ENCODE measurements at places on chromosomes 16 and 17. TPM values are rescaled to one million over a fixed set of nuclear protein-coding genes. Genes with fewer than 3 reads are reported as not detected.

Gene KRTAP4-6
- not detected for total RNA-seq

Gene ZDHHC1
- total RNA-seq, result 3.8 TPM

Gene LRRC36
- total RNA-seq, result 2.1 TPM

Gene GP1BA
- not detected for total RNA-seq

Gene KRTAP16-1
- total RNA-seq, result not detected

Gene CACNG4
- total RNA-seq, result 4.0 TPM

Gene HIGD1B
- total RNA-seq, result 2.1 TPM

Gene ACE
- total RNA-seq, result 8.0 TPM

Gene NOG
- 1.9 TPM for total RNA-seq

Gene CYGB
- 14.4 TPM for total RNA-seq

DNA sequence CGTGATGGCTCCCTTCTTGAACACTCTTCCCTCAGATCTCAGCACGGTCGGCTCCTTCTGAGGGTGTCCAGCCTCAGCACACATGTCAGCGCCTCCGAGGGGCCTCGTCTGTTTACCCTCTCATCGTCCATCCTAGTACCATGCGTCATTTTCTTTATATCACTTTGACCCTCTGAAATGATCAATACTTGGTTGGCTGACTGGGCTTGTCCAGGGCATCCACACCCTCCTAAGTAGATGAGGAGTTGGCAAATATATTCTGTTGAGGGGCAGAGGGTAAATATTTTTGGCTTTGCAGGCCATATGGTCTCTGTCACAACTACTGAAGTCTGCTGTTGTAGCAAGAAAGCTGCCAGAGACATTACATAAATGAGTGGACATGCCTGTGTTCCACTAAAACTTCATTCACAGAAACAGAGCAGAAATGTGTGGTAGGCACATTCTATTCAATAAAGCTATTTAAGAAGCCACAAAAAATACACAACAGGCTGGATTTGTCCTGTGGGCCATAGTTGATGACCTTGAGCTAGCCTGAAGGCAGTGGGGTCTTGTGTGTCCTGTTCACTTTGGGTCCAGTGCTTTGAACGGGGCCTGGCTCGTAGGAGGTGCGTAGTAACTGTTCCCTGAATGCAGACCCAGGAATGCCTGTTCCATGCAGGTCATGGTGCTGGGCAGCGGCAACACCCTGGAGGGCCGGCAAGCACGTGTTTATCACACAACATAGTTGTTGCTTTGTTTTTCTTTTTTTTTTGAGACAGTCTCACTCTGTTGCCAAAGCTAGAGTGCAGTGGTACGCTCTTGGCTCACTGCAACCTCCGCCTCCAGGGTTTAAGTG is 185.8 kb downstream of the SNX29 start:
- no peak for DNase-seq

DNA sequence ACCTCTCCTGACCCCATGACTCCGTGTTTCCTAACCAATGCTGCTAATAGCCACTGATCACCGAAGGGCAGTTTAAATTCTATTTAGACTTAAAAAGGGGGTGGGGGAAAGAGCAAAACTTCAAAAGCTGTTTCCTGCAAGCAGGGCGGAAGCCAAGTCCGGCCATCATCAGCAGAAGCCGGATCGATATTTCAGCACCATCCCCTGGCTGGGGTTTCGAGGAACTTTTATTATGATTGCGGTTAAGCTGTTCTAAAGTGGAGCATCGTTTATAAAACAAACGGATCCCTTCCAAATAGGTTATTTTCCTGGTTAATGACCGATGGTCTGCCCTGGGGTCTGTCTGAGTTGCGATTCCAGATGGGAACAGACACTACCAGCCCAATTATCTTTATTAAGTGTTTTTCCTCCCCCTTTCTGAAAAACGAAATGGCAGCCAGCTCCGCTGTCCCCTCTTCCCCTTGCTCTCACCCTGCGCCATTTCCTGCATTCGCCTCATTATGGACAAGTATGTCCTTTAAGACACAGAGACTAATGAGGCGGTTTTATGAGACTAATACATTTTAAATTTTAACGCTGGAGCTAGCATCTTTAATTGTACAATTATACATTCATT is 76.1 kb upstream of the IRX3 start:
- DNase-seq, result no peak

DNA sequence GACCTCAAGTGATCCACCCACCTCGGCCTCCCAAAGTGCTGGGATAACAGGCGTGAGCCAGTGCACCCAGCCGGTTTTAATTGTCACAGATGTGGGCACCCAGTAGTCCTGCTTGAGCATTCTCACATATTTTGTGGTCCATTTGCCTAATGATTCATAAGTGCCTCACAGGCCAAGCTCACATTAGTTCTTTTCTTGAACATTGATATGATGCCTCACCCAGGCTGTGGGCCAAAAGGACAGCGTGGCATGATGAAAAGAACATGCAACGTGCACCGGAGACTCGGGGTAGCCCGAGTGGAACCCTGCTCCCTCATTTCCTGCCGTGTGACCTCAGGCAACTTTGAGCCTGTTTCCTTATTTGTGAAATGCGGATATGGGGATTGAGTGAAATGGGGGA is 181.9 kb downstream of the SNX29 start:
- DNase-seq, result no peak

- DNase-seq, result no peak
Observed at GRCh38 chr17:77675816-77676215, 282.7 kb upstream of the TNRC6C start.

DNA sequence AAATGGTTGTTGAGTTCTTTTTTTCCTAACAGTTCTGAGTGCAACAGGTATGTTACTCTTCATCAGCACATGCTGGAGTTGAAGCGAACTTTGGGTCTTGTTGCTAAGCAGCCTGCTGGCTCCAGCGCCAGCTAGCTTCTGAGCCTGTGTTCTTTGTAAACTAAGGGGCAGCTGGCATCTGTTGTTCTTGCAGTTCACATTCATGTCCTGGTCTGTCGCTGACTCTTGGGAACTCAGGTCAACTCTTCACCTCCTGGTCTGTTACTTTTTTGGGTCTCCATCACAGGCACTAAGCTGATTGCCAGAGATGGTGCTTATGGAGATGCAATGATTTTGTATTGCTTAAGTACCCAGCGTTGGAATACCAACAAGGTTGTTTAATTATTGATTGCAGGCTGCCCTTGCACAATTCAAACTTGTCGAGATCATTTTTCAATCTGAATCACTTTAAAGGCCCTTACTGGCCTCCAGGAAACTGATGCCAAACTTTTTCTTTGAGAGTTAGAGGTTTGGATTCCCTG is 40.9 kb downstream of the USP10 start:
- DNase-seq, result no peak

GRCh38 chr16:20954574-20954973 is 54.0 kb downstream of the LYRM1 start:
- DNase-seq, result no peak

DNA sequence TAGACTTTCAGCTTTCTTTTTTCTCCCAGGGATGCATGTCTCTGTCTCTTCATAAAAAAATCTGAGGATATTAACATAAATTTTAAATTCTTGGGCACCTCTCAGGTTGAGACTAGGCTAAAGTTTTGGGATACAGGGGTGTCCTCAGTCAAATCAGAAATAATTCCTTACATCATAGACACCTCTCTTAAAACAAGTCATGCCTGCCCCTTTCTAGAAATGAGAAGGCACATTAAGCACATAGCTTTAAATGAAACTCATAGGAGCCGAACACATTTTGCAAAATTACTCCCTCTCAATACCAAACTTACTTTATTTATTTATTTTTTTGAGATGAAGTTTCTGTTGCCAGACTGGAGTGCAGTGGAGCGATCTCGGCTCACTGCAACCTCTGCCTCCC is 67.3 kb upstream of the BCAR1 start:
- DNase-seq, result no peak

DNA sequence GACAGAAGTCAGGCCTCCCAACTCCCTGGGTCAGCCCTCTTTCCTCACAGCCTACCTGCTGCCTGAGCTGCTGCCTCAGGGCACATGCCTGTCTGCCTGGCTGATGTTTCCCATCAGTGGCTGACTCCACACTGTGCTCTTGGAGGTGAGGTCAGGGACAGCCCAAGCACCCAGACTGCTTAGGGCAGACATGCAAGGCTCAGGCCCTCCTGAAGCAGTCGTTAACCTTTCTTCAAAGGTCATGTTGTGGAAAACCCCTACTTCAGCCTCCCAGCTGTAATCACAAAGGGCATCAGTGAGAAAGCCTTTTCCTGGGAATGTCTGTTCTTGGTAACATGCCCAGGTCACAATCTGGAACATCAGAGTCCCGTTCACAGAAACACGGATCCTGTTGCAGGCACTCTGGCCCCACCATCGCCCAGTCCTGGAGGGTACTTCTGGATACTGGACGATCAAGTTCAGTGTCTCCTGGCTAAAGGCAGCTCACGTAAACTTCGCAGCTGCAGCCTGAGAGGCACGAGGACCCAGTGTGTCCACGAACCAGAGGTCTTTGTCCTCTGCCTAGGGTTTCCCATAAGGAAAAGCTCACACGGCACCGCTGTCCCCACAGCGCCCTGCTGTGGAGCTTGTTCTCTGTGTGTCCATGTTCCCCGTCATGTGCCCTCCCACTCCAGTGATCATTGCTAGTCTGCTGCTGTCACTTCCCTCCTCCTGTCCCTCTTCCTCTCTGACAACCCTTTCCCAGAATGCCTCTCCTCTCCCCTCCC is 54.9 kb downstream of the GNAO1 start:
- DNase-seq, result no peak

DNA sequence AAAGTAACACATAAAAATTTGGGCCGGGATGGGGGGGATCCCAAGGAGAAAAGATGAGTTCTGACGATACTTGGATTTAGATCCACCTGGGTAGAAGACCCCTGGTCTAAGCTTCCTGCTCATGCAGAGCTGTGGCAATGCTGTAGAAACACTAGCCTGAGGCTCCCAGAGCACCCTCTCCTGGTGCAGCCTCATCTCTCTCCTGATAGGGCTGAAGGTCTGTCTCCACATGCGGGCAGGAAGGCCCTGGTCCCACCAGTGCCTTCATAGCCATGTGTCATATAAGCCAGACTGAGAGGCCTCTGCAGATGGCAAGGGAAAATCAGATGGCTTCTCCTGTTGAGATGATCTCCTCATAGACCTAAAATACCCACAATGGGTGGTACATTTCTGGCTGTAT is 518.0 kb upstream of the ZFHX3 start:
- no peak for DNase-seq

DNA sequence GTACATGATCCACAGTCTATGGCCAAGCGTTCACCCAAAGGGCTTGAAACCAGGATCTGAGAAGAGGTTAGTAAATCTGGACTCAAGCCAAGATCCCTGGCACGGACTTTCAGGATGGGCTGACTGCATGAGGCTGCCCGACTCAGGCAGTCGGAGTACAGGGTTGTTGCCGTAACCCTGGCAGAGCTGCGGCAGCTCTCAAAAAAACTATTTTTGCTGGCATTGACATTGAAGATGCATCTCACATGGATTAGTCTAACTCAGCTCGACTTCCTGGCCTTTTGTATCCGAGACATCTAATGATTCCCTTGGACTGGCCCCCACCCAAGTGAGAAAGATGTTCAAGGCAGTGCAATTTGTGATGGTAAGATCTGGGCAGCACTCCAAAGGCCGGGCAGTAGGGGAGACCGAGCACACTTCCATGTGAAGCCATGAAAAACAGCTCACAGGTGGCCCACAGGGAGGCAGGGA is 6.2 kb downstream of the SLC47A1 start:
- no peak for DNase-seq

DNA sequence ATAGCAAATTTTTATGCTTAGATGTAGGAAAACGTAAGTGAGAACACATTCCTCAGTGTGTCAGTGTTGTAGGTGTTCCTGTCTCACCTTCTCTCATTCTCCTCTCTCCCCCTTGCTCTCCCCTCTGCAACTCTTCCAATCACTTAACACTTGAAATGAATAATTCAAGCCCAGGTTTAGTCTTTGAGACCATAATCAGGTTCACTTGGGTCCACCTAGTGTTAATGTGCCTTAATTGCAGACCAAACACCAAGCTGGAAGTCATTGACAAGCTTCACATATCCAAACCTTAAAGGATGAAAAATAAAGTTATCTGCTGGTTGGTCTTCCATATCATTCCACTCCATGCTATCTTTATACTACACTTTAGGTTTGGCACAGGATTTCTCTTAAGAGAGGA is 37.0 kb downstream of the STXBP4 start:
- no peak for DNase-seq

- no peak for DNase-seq
Observed at GRCh38 chr17:8116776-8117175, 1.5 kb downstream of the ALOXE3 start.

DNA sequence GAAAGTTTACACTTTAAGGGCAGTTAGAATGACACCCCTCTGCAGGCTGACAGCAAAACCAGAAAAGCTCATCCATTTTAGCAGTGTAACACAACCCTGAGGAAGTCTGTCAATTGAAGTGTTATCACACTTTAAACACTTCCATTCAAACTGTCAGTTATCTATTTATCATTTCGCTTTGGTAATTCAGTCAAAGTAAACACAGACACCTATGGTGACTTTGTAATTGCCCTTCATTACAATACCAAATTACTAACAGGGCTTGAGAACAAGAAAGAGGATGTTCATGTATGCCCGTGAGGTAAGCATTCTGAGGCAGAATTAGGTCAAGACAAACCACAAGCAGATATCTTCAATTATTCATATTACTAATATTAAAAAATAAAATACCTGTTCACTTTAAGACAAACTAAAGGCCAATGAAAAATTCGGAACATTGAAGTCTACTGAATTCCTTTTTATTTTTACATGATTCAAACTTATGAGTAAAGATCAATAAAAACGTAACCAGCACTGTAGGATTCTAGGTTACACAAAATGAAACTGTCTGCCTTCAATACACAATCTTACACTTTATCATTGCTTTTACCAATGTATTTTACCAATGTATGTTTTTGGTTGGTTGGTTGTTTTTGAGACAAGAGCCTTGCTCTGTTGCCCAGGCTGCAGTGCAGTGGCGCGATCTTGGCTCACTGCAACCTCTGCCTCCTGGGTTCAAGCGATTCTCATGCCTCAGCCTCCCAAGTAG is 57.1 kb downstream of the BRIP1 start:
- no peak for DNase-seq

GRCh38 chr17:48641541-48642058 is 15.4 kb upstream of the HOXB9 start:
- DNase-seq, result no peak

- no peak for DNase-seq
Observed at GRCh38 chr17:34647511-34647910, 68.1 kb downstream of the TMEM132E start.

DNA sequence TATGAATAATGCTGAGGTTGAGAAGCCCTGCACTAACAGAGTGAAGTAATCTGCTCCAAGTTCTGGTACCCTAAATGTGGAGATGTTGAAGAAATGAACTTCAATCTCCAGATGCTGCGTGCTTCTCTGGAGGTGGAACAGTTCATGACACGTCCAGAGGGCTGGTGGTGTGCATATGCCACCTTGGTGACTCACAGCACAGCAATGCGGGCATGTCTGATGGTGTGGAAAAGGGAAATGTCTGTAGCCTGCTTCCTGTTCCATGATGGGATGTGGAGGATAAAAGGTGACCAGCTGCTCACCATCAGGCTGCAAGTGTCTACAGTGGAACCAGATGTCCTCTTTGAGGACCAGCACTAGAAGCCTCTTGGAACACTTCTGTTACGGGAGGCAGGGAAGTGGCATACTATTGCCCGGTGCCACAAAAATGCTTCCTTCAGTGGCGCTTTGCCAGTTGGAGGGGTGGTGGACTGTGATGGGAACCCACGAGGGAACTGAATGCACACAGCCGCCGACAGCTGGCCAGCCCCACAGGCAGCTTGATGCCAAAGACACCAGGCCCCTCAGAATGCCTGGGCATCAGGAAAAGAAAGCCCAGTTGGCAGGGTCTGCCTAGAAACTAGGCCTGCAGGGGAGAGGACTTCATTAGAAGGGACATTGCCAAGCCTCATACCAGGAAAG is 19.9 kb downstream of the SNX11 start:
- DNase-seq, result no peak
